Aorta (tissue), 5 donors: ENCODE measurements at places on chromosomes 12 and 14. TPM values are rescaled to one million over a fixed set of nuclear protein-coding genes. Genes with fewer than 3 reads are reported as not detected.

Gene TAS2R20
- total RNA-seq: 4.3 TPM

DNA sequence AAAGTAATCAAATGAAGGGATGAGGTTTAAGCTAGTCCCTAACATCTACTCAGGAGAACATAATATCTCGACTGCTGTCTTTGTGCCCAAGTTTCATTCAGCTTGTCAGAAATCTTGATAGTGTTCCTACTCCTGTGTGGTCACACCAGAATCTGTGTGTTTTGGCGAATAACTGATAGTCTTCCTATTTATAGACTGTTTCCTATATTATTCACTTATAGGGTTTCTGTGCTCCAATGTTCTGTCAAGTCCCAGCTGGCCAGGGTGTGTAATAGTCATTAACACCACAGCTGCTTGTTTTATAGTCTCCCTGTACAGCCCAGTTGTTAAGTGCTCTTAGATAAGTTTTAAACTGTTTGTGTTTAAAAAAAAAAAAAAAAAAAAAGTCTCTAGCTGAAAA, 45.9 kb downstream of the GPR135 start:
- H3K27me3 ChIP-seq: no peaks in the 10 kb centered on the region
- H3K36me3 ChIP-seq: no peaks in the 10 kb centered on the region
- peak overlapping the region; percentile 50 for H3K27ac ChIP-seq
- no peak overlapping the region for H3K4me3 ChIP-seq
- peaks cover 7% of the 10 kb centered on the region for H3K4me1 ChIP-seq

DNA sequence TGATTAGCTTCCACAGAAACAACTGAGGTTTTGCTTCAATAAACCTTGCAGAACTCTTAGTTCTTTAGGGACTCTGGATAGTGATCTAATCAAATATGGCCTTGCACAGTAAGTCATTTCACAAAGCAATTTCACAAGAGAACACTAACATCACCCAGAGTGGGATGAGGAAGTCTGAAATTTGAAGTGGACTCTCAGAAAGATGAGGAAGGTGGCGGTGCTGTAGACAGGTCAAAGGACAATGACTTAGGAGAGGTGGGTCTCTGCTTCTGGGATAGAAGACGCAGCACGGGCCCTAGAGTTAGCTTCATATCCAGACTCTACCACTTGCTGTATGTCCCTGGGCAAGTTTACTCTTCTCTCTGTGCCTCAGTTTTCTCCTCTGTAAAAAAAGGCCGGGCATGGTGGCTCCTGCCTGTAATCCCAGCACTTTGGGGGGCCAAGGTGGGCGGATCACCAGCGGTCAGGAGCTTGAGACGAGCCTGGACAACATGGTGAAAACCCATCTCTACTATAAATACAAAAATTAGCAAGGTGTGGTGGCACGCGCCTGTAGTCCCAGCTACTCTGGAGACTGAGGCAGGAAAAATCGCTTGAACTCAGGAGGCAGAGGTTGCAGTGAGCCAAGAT, 18.9 kb downstream of the FOS start:
- peak; percentile 47 for DNase-seq
- H3K36me3 ChIP-seq: no peaks in the 10 kb centered on the region
- no peak overlapping the region for H3K4me3 ChIP-seq
- no peaks in the 10 kb centered on the region for H3K27me3 ChIP-seq
- H3K4me1 ChIP-seq: no peaks in the 10 kb centered on the region
- no peak overlapping the region for H3K27ac ChIP-seq

Gene OVCH1
- total RNA-seq: 1.0 TPM

- H3K4me1 ChIP-seq: no peaks in the 10 kb centered on the region
- H3K27ac ChIP-seq: no peak overlapping the region
- no peak overlapping the region for H3K4me3 ChIP-seq
- H3K27me3 ChIP-seq: no peaks in the 10 kb centered on the region
Observed at GRCh38 chr12:123516216-123516780, 17.2 kb downstream of the RILPL1 start.

- H3K4me1 ChIP-seq: no peaks in the 10 kb centered on the region
- no peaks in the 10 kb centered on the region for H3K36me3 ChIP-seq
- H3K27ac ChIP-seq: no peak overlapping the region
- no peaks in the 10 kb centered on the region for H3K27me3 ChIP-seq
Observed at GRCh38 chr14:83173687-83174086, 1640.0 kb upstream of the SEL1L start.

DNA sequence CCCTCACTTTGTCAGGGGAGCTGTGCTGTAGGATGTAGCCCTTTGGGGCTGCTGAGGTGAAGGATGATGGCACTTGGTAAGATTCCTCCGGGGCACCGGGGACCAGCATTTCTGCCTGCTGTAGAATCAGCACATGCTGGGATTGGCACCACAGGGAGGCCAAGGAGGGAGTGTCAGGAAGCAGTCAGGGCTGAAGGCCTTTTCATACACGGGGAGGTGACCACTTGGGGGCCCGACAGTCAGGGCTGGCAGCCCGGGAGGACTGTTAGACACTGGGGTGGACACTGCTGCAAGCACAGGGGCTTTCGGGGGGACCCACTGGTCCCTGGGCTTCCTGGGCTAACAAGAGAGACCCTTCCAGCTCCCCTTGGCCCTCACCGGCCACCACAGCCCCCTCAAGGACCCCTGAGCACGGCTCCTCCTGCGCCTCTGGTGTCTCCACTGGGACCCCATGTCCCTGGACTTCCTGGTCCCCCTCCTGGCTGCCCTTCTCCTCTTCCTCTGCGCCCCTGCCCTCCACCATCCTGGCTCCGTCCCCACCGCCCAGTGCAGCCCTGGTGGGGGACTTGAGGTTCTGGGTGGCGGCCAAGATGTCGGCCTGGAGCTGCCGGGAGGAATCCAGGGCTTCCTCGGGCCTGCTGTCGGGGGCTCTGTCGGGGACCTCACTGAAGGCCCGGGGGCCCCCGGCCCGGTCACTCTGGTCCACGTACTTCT, 6.5 kb downstream of the TMEM119 start:
- no peaks in the 10 kb centered on the region for H3K27me3 ChIP-seq
- no peaks in the 10 kb centered on the region for H3K36me3 ChIP-seq
- peak; percentile 74 for DNase-seq
- no peak overlapping the region for H3K27ac ChIP-seq
- H3K4me3 ChIP-seq: no peak overlapping the region

Gene BRMS1L
- total RNA-seq: 14.9 TPM

DNA sequence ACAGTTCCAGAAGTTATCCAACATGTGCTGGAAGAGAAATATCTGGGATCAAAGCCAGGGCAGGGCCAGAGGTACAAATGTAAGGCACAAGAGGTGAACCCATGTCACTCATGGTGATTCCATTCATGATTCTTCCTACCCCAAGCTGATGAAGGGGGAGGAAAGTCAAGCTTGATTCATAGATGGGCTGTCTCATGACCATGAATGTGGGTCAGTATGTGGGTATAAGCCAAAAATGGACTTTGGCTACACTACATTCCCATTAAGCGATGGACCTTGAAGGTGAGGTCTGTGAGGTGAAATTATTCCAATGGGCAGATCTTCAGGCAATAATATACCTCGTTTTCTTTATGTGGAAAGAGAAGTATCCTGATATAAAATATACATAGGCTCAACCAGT, 217.1 kb downstream of the BTG1 start:
- no peaks in the 10 kb centered on the region for H3K4me1 ChIP-seq
- no peaks in the 10 kb centered on the region for H3K36me3 ChIP-seq
- no peaks in the 10 kb centered on the region for H3K27me3 ChIP-seq
- DNase-seq: no peak

Gene KLHL33
- 1.3 TPM for total RNA-seq

- no peaks in the 10 kb centered on the region for H3K27me3 ChIP-seq
- no peak overlapping the region for H3K27ac ChIP-seq
- no peaks in the 10 kb centered on the region for H3K4me1 ChIP-seq
- DNase-seq: no peak
- H3K36me3 ChIP-seq: no peaks in the 10 kb centered on the region
- no peak overlapping the region for H3K4me3 ChIP-seq
Observed at GRCh38 chr12:56377989-56378316, 15.3 kb upstream of the APOF start.

GRCh38 chr12:105342464-105342863, 12.0 kb downstream of the C12orf75 start:
- DNase-seq: no peak
- no peaks in the 10 kb centered on the region for H3K36me3 ChIP-seq
- H3K4me3 ChIP-seq: no peak overlapping the region
- H3K4me1 ChIP-seq: peaks cover 3% of the 10 kb centered on the region
- no peaks in the 10 kb centered on the region for H3K27me3 ChIP-seq

Gene MSI1
- total RNA-seq: 1.3 TPM

Gene SOX5
- 58.3 TPM for total RNA-seq

DNA sequence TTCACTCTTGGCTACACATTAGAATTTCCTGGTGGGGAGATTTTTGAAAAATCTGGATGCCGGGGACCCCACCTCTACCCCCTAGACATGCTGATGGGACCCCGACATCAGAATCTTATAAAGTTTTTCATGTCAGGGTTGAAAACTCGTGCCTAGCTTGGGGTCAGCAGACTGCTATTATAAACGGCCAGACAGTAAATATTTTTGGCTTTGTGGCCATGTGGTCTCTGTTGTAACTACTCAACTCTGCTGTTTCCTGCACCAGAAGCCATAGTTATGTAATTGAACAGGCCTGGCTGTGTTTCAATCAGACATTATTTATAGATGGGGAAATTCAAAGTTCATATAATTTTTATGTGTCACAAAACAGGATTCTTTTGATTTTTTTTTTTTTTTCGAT, 41.6 kb downstream of the ACACB start:
- H3K27ac ChIP-seq: no peak overlapping the region
- no peak for DNase-seq
- H3K36me3 ChIP-seq: no peaks in the 10 kb centered on the region
- H3K4me1 ChIP-seq: no peaks in the 10 kb centered on the region
- H3K27me3 ChIP-seq: no peaks in the 10 kb centered on the region

Gene WIF1
- total RNA-seq: 0.48 TPM

Gene ZNF84
- 32.1 TPM for total RNA-seq

Gene SYNDIG1L
- total RNA-seq: 0.94 TPM

DNA sequence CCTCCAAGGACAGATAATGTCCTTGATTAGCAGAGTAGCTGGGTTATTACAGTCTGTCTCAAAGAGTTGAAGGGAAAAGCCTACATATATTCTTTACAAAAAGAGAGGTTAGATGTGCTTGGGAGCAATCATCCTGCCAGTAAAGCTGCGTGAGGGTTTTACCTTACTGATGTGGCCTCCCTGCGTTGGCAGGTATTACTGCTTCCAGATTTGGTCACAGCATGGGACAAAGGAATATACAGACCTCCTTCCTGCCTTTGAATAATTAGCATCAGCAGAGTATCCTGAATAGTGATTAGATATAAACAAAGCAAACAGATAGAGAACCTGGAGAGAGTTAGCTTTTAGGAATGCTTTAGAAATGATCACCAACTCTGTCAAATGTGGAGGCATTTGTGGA, 69.6 kb downstream of the TMTC2 start:
- H3K4me3 ChIP-seq: no peak overlapping the region
- no peaks in the 10 kb centered on the region for H3K36me3 ChIP-seq
- DNase-seq: no peak
- no peaks in the 10 kb centered on the region for H3K4me1 ChIP-seq
- H3K27ac ChIP-seq: no peak overlapping the region

DNA sequence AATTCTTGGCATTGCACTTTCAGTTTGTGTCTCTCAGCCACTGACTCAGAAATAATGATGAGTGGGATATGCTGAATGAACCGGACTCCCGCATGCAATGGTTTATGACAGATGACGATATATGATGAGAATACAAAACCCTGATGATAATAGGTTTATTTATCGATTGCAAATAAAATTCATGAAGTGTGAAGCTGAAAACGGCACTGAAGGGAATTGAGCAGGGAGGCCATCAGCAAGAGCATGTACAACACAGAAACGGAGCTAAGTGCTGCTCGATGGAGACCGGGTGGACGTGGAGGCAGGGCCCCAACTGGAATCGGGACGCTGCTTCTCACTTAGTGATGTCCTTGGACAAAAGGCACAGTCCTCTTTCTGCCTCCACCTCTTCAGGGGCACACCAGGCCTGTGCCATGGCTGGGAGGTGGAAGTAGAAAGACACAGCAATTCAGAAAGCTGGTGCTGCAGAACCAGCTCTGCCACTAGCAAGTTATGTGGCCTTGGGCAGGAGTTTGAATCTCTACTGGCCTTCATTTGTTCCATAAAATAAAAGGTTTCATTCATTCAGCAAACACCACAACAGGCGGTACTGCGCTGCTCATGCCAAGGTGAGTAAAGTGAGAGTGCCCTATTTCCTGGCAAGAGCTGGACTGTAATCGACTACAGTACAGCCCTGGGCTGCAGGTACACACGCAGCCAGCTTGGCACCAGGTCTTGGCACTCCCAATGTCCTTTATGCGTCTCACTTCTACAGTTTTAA, 117.0 kb downstream of the EGLN3 start:
- no peaks in the 10 kb centered on the region for H3K36me3 ChIP-seq
- no peak for DNase-seq
- H3K27ac ChIP-seq: no peak overlapping the region
- no peak overlapping the region for H3K4me3 ChIP-seq
- no peaks in the 10 kb centered on the region for H3K4me1 ChIP-seq

GRCh38 chr12:113240395-113240794, 19.1 kb downstream of the TPCN1 start:
- H3K4me1 ChIP-seq: peaks cover 14% of the 10 kb centered on the region
- H3K27ac ChIP-seq: no peak overlapping the region
- H3K36me3 ChIP-seq: no peaks in the 10 kb centered on the region
- no peak overlapping the region for H3K4me3 ChIP-seq
- no peaks in the 10 kb centered on the region for H3K27me3 ChIP-seq

Gene RERG
- 77.3 TPM for total RNA-seq

DNA sequence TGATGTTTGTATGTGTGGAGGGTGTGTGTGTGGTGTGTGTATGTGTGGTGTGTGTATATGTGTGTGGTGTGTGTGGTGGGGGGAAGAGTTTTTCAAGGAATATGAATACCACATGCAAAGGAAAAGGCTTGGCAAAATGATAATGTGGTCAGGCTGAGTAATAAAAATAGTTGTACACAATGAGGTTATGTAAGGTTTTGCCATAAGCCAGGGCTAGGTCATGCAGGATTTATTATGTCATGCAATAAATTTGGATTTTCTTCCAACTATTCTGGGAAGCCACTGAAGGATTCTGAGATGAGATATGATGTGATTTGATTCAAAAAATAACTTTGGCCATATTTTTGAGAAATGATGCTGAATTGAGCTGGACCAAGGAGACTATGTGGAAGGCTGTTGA, 1191.6 kb upstream of the SEL1L start:
- no peaks in the 10 kb centered on the region for H3K27me3 ChIP-seq
- no peak for DNase-seq
- H3K27ac ChIP-seq: no peak overlapping the region
- H3K36me3 ChIP-seq: no peaks in the 10 kb centered on the region

DNA sequence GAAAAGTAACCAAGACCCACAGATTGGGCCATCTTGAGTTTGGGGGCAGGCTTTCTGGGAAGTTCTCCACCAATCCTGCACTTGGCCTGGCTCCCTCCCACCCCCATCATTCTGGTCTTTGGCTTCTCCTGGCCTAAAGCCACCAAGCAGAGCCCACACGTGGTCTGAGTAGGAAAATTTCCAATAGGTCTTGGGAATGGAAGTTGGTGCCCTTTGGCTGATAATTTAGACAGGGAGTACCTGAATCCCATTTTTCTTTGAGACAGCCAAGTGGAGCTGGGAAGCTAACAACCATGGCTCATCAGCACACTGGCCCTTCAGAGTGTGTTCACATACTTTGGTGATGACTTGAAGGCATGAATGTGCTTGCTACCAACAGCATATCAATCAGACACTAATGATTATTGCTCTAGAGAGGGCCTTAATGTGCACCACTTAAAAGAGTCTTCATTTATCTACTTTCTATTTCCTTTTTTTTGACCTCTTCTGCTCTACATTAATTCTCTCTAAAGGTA, 156.0 kb downstream of the EGLN3 start:
- H3K4me3 ChIP-seq: no peak overlapping the region
- H3K36me3 ChIP-seq: no peaks in the 10 kb centered on the region
- no peak for DNase-seq
- H3K4me1 ChIP-seq: no peaks in the 10 kb centered on the region

Gene KRT77
- not detected for total RNA-seq

Gene ARHGAP9
- total RNA-seq: 38.8 TPM
